Thyroid gland (tissue), 4 donors: ENCODE measurements at places on chromosomes 12 and 14.

- H3K27ac ChIP-seq, result peak overlapping the region; percentile 32
- H3K27me3 ChIP-seq, result no peaks in the 10 kb centered on the region
- H3K4me1 ChIP-seq, result peaks cover 33% of the 10 kb centered on the region
- no peak for DNase-seq
- H3K36me3 ChIP-seq, result no peaks in the 10 kb centered on the region
- no peak overlapping the region for H3K4me3 ChIP-seq
These were observed 37.5 kb downstream of the WDR20 start for GRCh38 chr14:102177161-102177560.

- no peak overlapping the region for H3K4me3 ChIP-seq
- no peak for DNase-seq
- H3K27me3 ChIP-seq, result no peaks in the 10 kb centered on the region
- H3K4me1 ChIP-seq, result peaks cover 9% of the 10 kb centered on the region
- no peak overlapping the region for H3K27ac ChIP-seq
- no peaks in the 10 kb centered on the region for H3K36me3 ChIP-seq
These were observed 34.1 kb upstream of the TUBA1C start for GRCh38 chr12:49230805-49231194.

DNA sequence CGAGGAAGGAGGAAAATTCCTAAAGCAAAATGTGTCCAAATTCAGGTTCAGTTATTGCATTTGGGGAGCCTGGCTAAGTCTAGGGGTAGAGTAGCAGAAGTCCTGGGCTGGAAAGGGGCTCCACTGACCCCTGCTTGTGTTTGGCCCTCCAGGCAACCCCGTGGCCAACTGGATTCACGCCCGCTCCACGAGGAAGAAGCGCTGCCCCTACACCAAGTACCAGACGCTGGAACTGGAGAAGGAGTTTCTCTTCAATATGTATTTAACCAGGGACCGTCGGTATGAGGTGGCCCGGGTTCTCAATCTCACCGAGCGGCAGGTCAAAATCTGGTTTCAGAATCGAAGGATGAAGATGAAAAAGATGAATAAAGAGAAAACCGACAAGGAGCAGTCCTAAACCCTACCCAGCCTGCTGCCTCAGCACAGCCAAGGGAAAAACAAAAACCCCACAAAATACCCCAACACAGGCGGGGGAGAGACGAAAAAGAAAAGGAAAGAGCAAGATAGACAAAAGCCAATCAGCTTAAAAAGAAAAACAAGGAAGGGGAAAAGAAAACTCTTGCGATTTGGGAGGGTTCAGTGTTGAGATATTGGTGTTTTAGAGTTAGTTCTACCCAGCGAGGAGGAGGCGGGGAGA, 2.4 kb downstream of the HOXC9 start:
- no peak overlapping the region for H3K27ac ChIP-seq
- no peak overlapping the region for H3K4me3 ChIP-seq
- peaks cover 83% of the 10 kb centered on the region for H3K27me3 ChIP-seq
- H3K36me3 ChIP-seq, result no peaks in the 10 kb centered on the region

DNA sequence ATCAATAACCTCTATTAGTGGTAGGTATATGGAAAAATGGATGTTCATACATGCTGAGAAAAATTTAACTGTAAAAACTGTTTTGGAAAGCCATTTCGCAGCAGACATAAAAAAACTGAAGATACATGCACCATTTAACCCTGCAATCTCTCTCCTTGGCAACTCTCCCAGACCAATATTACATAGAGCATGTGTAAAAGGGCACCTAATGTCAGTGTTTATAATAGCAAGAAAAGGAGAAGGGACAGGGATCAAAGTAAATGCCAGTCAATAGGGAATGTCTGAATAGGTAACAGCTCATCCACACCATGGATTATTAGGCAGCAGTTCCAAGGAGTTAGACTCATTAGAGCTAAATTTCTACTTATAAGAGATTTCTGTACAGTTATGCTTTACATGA, 77.2 kb downstream of the BTG1 start:
- no peaks in the 10 kb centered on the region for H3K36me3 ChIP-seq
- no peak for DNase-seq
- no peak overlapping the region for H3K27ac ChIP-seq
- no peak overlapping the region for H3K4me3 ChIP-seq
- H3K4me1 ChIP-seq, result no peaks in the 10 kb centered on the region

- no peak overlapping the region for H3K4me3 ChIP-seq
- H3K27ac ChIP-seq, result no peak overlapping the region
- H3K27me3 ChIP-seq, result no peaks in the 10 kb centered on the region
- DNase-seq, result no peak
These were observed 5.4 kb downstream of the AP1G2 start for GRCh38 chr14:23561873-23562821.

- no peak overlapping the region for H3K4me3 ChIP-seq
- H3K27me3 ChIP-seq, result no peaks in the 10 kb centered on the region
- no peak for DNase-seq
- no peak overlapping the region for H3K27ac ChIP-seq
- H3K4me1 ChIP-seq, result no peaks in the 10 kb centered on the region
- no peaks in the 10 kb centered on the region for H3K36me3 ChIP-seq
These were observed 2.4 kb downstream of the SLC17A8 start for GRCh38 chr12:100359248-100359647.

GRCh38 chr12:105272152-105272551, 36.2 kb upstream of the APPL2 start:
- H3K27ac ChIP-seq, result no peak overlapping the region
- H3K36me3 ChIP-seq, result no peaks in the 10 kb centered on the region
- no peaks in the 10 kb centered on the region for H3K27me3 ChIP-seq
- no peaks in the 10 kb centered on the region for H3K4me1 ChIP-seq
- DNase-seq, result no peak

DNA sequence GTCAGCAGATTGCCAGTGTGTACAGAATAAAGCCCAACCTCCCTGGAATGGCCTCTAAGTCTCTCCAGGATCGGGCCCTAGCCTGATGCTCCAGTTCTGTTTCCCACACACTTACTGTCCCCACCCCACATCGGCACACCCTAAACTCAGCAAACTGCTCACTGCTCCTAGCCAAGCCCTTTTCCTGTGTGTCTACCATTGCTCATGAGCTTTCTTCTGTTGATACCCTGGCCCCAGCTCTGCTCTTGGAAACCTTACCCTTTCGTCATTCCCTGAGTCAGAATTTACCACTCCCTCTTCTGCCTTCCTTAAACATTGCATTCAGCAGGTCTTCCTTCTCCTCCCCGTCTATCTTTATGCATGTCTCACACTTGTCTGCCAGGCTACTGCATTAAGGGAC, 158.9 kb downstream of the TMX1 start:
- no peak overlapping the region for H3K27ac ChIP-seq
- peaks cover 8% of the 10 kb centered on the region for H3K4me1 ChIP-seq
- no peak for DNase-seq
- no peak overlapping the region for H3K4me3 ChIP-seq
